Parietal lobe (tissue), 2 donors: ENCODE measurements at places on chromosomes 3 and 15. TPM values are rescaled to one million over a fixed set of nuclear protein-coding genes. Genes with fewer than 3 reads are reported as not detected.

Gene THBS1
- total RNA-seq = 272 TPM

Gene SAMMSON
- not detected for total RNA-seq

Gene CLDN18
- not detected for total RNA-seq

Gene PAQR9
- total RNA-seq = 1.6 TPM

Gene CORO2B
- total RNA-seq = 52.9 TPM

Gene MNS1
- 2.8 TPM for total RNA-seq

Gene LNP1
- 10.0 TPM for total RNA-seq

Gene MYLK
- 5.3 TPM for total RNA-seq
